T follicular helper cell (primary cell): ENCODE measurements at places on chromosomes 7 and 10.

DNA sequence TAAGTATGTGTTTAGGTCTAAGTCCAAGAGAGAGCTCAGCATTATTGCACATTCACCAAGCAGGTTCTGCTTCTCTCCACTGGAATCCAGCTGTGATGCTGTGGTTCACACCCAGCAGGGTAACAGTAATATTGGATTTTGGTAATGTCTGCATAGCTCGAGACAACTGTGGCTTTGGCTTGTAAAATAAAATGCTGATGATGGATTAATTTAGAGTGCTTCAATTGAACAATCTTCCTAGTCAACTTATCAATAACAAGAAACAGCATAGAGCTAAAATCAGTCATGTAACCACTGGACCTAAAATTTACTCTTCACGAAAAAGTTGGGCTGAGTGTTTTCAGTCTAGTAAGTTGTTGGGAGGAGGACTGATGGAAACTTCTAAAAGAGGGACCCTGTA, 709.2 kb downstream of the TYW1 start:
- no peak for DNase-seq

- DNase-seq, result no peak
Observed at GRCh38 chr7:54550471-54550870, 8.3 kb downstream of the VSTM2A start.

- no peak for DNase-seq
Observed at GRCh38 chr10:78115135-78115853, 81.6 kb downstream of the RPS24 start.

DNA sequence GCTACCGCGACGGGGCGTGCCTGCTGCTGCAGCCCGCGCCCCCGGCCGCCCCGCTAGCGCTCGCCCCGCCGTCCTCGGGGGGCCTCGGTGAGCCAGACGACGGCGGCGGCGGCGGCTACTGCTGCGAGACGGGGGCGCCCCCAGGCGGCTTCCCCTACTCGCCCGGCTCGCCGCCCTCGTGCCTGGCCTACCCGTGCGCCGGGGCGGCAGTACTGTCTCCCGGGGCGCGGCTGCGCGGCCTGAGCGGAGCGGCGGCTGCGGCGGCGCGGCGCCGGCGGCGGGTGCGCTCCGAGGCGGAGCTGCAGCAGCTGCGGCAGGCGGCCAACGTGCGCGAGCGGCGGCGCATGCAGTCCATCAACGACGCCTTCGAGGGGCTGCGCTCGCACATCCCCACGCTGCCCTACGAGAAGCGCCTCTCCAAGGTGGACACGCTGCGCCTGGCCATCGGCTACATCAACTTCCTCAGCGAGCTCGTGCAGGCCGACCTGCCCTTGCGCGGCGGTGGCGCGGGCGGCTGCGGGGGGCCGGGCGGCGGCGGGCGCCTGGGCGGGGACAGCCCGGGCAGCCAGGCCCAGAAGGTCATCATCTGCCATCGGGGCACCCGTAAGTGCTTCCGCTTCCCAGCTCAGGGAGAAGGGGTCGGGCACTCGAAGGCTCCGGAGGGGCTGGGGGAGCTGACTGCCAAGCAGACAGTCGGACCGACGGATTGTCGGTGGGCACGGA, 761 bp downstream of the PTF1A start:
- DNase-seq, result no peak

GRCh38 chr10:101611096-101611905, 23.2 kb downstream of the DPCD start:
- DNase-seq, result no peak

GRCh38 chr7:67760971-67761370, 764.3 kb downstream of the TYW1 start:
- no peak for DNase-seq

DNA sequence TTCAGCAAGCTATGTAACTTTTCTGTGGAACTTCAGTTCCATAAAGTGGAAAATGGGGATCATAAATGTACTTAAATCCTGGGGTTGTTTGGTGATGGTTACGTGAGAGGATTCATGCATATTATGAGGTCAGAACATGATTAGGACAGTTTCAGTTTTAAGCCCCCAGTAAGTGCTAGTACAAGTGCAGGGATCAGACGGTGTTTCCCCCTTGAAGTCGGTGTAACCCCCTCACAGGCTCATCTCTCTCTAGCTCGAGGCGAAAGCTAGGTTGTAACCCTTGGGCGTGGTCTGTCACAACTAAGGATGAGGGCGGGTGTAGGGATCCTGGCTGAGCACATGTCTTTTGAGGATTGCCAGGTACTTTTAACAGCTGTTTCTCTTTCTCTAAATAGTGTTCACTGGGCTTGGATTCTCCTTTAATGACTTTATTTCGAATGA, 84.7 kb downstream of the SPAG6 start:
- no peak for DNase-seq

DNA sequence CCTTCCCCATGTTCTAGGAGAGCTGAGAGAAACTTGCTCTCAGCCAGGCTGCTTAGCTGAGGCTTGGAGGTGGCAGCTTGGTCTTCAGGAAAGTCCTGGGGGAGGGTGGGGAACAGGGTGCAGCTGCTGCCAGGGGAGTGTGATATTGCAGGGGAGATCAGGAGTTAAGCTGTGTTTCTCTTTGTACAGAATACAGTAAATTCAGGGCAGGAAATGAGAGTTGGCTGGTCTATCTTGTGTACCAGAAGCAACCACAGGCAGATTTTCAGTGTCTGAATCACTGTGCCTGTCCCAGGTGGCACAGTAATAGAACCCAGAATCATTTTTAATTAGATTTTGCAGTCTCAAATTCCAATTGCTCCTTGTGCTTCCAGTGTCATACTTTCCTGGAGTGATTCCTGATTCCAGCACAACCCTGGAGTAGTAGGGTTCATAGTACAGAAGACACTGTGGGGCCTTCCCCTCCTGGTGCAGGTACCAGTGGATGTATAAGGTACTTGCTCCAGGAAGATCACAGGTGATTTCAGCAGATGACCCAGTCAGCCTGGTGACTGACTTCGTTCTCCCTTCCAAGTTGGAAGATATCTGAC, 94.0 kb upstream of the TARP start:
- DNase-seq, result no peak

- DNase-seq, result no peak
Observed at GRCh38 chr7:71846160-71846559, 566.0 kb downstream of the CALN1 start.

GRCh38 chr10:26043469-26043868, 109.4 kb downstream of the MYO3A start:
- no peak for DNase-seq

- DNase-seq, result no peak
Observed at GRCh38 chr10:44300666-44301649, 83.9 kb downstream of the CXCL12 start.

- no peak for DNase-seq
Observed at GRCh38 chr7:77698042-77698625, 1.9 kb downstream of the RSBN1L start.

DNA sequence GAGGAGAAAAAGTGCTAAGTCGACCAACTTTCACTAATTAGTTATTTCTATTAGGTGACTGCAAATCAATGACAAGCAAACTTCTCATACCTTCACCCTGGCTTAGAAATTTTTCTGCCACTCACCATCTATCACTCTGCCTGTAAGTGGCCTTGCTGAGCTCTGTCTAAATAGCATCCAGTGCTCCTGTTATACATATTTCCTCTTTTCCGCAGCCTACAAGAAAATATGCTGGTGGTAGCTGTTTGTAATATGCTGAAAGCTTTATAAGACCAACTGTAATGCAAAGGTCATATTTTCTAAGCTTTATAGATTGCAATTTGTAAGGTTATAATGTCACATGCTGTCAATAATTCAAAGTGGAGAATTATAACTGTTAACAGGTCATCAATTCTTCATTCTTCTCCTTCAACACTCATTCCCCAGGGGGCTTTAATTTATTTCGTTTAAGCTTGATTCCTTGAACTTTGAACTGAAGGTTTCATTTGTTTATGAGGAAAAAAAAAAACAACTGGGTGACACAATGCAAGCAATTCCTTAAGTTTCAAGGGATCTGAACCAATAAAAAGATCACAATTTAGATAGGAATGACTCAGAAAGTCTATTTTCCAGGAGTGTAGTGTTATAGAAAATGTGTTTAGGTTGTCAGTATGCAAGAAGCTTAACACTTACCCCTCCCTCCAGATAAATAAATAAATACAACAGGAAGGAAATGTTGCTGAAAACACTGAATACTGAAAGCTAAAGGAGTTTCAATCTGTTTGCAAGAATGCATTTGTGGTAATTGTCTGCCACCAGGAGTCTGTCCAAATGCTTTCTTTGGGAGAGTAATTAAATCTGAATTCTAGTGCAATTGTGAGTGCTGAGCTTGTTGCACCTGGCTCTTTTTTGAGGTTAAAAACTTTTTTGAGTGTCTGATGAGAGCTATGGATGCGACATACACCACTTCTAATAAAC, 183.7 kb downstream of the SORCS1 start:
- DNase-seq, result no peak

- no peak for DNase-seq
Observed at GRCh38 chr10:128421371-128422160, 295.3 kb upstream of the MKI67 start.

DNA sequence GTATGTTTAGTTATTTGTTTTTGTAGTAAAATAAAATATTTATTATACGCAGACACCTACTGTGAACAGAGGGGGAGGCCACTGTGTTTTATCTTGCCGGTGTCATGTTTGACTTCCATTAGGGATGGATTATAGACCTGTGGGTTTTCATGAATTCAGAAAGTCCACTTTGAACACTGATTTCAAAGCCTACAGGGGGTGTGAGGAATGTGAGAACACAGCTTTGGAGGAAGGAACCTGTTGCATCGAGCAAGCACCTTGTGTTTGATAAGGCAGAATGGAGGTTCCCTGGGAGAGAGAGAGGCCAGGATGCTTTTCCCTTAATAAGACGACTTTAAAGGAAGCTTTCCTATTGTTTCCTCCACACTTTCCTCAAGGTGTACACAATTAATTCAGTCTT, 665.0 kb upstream of the MGMT start:
- DNase-seq, result no peak

DNA sequence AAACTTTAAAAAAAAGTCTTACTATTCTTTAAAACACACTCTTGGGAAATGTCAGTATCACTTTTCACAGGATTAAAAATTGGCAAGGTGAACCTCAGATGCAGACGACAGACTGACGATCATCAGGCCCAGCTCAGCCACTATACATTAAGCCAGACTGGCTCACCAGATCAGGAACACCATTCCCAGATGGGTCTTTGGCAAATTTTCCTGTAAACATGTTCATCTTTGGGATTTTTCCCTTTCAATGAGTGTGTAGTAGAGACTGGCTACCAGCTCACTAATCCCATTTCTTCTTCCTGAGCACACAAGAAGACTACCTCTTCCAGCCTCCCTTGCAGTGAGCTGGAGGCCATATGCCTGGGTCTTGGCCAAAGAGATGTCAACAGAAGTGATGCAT, 142.7 kb upstream of the CHST15 start:
- no peak for DNase-seq

DNA sequence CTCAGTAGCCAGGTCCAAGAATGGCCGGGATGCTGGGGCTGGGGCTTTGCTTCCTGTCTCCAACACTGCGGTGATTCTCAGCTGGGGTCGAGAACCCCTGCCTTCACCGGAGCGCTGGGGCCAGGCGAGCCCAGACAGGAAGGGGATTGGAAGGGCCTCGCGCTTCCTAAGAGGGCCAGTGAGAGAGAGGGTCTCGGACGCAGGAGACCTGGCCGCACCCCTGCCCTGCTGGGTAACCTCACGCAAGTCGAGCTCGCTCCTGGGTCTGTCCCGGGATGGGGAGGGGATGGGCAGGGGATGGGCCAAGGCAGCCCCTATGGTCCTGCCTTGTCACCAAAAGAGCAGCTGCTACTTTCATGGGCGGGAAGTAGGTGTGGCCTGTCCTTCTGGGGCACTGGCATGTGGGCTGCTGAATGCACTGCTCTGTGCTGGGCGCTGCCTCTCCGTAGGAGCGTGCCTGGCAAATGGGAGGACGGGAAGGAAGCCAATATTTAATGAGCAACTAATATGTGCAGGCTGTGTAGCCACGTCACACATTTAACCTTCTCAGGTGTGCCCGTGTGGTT, 20.0 kb downstream of the KCNK18 start:
- DNase-seq, result no peak

DNA sequence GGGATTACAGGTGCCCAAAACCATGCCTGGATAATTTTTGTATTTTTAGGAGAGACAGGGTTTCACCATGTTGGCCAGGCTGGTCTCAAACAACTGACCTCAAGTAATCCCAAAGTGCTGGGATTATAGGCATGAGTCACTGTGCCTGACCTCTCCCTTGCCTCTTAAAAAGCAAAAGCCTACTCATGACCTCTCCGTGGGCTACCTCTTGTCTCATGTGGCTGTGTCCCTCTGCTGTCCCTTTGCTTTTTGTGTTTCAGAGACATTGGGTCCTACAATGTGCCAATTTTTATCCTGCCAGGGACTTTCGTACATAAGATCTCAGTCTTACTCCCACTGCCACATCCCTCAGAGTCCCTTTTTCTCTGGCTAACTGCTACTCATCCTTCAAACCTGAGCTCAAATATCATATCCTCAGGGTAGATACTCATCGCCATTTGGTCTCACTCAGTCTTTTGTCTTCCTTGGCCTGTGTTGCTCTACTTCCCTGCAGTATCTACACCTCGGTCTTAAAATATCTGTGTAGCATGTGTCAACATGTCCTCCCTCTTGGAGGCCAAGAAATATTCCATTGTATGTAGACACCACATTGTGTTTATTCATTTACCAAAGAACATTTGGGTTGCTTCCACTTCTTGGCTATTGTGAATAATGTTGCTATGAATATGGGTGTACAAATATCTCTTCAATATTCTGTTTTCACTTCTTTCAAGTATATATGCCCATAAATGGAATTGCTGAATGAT, 465.0 kb upstream of the KLF6 start:
- no peak for DNase-seq

DNA sequence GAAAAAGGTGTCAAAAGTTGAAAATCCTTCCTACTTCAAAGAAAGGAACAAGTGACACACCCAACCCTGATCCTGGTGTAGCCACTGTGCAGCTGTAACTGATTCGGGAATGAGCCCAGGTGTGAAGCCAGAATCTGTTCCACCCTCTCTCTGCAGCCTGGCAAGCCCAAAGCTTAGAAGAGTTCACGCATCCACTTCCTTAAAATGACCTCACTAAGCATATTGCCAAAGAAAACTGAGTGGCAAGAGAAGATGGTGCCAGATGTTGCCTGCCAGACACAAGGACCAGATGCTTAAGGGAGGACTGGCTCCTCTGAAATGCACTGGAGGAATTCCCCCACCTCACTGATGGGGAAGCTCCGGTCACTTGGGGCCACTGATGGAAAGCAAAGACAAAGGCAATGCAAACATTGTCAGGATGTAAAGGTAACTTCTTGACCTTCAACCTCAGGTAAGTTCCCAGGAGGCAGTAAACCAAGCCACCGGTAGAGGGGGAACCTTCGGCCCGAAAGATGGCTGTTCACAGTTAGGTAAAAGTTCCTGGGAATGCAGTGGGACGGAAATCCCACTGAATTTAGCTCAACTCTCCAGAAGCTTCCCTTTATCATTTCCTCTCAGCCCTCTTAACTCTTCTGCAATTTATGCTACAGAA, 554.9 kb downstream of the KCNMA1 start:
- no peak for DNase-seq

GRCh38 chr10:3020881-3021280, 46.5 kb upstream of the PFKP start:
- no peak for DNase-seq
